Endothelial cell of umbilical vein (primary cell): ENCODE measurements at places on chromosomes 5 and 9. TPM values are rescaled to one million over a fixed set of nuclear protein-coding genes. Genes with fewer than 3 reads are reported as not detected.

Gene ISL1
- 0.53 and 1.1 TPM in 2 replicates for total RNA-seq

Gene PCDHGB4
- total RNA-seq = 4.4 and 6.5 TPM in 2 replicates

- H3K27me3 ChIP-seq = no peaks in the 10 kb centered on the region
- H3K36me3 ChIP-seq = no peaks in the 10 kb centered on the region
- H3K4me3 ChIP-seq = no peak overlapping the region
- no peak overlapping the region for H3K27ac ChIP-seq
- no peak for DNase-seq
Observed at GRCh38 chr9:24776226-24776625, 230.5 kb upstream of the IZUMO3 start.

GRCh38 chr9:131977109-131977838 lies 102.4 kb downstream of the MED27 start:
- DNase-seq = no peak
- H3K4me1 ChIP-seq = peaks cover 13% of the 10 kb centered on the region
- no peaks in the 10 kb centered on the region for H3K27me3 ChIP-seq
- H3K36me3 ChIP-seq = no peaks in the 10 kb centered on the region
- no peak overlapping the region for H3K4me3 ChIP-seq

DNA sequence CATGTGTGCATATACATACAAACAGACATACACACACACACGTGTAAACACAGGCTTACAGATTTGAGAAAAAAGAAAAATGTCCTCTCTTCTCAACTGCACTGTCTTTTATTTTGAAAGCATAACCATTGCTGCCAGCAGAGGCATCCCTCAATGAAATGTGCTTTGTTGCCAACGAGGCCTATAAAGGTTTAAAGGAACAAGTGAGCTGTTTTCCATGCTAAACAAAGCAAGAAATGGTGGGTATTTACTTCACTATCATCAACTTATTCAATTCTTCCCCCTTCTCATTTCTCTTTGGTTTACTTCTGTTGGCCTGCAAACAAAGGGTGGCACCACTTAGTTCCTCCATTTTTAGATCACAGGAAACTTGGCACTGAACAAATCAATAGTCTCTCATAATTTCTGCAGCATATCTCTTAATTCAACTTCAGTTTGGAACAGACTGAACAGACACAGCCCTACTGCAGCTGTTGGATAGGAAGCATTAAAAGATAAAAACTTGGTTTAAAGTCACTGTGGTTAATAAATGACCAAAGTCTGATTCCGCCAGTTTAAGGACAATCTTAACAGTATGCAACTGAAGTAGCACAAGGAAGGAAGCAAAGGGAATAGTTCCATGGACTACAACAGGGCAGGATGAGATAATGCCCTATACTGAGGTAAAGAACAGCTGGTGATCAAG lies 21.7 kb downstream of the TTC33 start:
- H3K27me3 ChIP-seq = no peaks in the 10 kb centered on the region
- no peaks in the 10 kb centered on the region for H3K36me3 ChIP-seq
- H3K27ac ChIP-seq = peak overlapping the region; percentile 84
- H3K4me1 ChIP-seq = peaks cover 36% of the 10 kb centered on the region

DNA sequence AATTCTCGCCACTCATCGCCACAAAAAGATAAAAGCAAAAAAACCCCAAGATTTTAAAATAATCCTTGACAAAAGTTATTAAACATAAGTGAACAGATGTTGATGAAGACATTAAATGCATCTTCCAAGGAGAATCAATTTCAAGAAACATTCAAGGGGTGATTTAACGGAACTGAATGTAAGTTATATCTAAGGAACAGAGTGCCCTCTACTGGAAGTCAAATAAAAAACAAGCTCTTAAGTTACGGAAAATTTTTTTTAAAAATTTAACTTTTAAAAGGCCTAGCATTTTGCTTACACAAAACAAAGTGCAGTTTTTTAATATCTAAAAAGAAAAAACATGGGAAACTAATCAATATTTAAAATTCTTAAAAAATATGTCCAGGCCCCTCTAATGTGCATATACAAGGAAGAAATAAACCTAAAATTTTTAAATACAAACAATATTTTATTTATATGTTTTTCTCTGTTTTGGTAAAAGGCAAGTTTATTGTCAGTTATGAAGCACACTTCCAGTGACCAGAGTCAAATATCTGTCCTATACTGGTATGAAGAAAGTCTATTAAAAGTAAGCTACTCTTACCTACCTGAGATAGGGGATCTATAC lies 28.0 kb downstream of the TEX10 start:
- peaks cover 9% of the 10 kb centered on the region for H3K36me3 ChIP-seq
- H3K27me3 ChIP-seq = no peaks in the 10 kb centered on the region
- no peak overlapping the region for H3K4me3 ChIP-seq

DNA sequence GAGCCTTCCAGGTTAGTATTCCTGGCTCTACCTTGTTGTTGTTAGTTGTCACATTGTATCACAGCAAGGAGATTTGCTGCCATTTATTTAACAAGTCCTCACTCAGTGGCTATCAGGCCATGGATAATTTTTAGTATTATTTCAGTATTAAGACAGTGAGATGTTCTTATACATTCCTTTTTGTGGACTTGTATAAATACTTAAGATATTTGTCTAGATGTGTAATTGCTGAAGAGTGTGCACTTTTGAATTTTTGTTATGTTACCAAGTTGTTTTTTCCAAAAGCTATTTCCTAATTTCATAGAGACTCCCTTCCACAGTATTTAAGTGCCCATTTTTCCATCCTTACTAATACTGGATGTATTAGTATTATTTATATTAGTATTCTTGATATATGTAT lies 22.0 kb downstream of the SLC36A1 start:
- no peaks in the 10 kb centered on the region for H3K4me1 ChIP-seq
- no peak overlapping the region for H3K4me3 ChIP-seq
- peaks cover 2% of the 10 kb centered on the region for H3K36me3 ChIP-seq
- H3K27ac ChIP-seq = no peak overlapping the region

DNA sequence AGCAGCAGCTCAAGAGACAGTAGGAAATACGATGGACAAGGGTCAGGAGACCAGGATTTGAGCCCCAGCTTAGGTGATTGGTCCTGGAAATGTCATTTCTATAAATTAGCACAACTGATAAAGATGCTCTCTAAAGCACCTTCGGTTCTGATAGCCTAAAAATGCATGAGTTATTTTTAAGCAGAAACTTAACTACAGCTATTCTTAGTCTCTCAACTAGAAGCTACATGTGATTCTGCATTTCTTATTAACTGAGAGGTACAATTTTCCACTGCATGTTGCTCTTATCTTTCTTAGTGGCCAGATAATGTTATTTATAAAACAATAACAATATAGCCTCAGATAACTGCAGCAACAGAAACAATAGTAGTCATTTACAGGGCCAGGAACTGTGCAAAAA lies 136.4 kb downstream of the GRIA1 start:
- no peak for DNase-seq
- H3K4me1 ChIP-seq = peaks cover 25% of the 10 kb centered on the region
- H3K4me3 ChIP-seq = no peak overlapping the region
- H3K36me3 ChIP-seq = no peaks in the 10 kb centered on the region
- H3K27me3 ChIP-seq = no peaks in the 10 kb centered on the region

DNA sequence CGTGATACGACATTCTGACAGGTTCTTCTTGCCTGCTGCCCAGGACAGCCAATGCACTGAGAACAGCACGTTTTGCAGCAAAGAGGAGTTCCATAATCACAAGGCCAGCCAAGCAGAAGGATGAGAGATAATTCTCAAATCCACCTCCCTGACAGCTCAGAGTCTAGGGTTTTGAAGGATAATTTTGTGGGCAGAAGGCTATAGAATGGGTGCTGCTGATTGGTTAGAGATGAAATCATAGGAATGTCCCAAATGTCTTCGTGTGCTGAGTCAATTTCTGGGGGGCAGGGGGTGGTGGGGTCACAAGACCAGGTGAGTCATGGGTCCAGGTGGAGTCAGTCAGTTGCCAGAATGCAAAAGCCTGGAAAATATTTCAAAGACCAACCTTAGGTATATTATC lies 175.5 kb upstream of the SLC30A5 start:
- H3K36me3 ChIP-seq = no peaks in the 10 kb centered on the region
- H3K4me1 ChIP-seq = no peaks in the 10 kb centered on the region
- no peak for DNase-seq
- no peaks in the 10 kb centered on the region for H3K27me3 ChIP-seq

- no peak for DNase-seq
- no peaks in the 10 kb centered on the region for H3K4me1 ChIP-seq
- H3K27me3 ChIP-seq = no peaks in the 10 kb centered on the region
Observed at GRCh38 chr9:106639873-106640568, 222.9 kb upstream of the ZNF462 start.

- no peaks in the 10 kb centered on the region for H3K27me3 ChIP-seq
- H3K36me3 ChIP-seq = no peaks in the 10 kb centered on the region
- no peak overlapping the region for H3K4me3 ChIP-seq
- peak overlapping the region; percentile 85 for H3K27ac ChIP-seq
- peaks cover 34% of the 10 kb centered on the region for H3K4me1 ChIP-seq
Observed at GRCh38 chr5:17169507-17169906, 47.9 kb upstream of the BASP1 start.

DNA sequence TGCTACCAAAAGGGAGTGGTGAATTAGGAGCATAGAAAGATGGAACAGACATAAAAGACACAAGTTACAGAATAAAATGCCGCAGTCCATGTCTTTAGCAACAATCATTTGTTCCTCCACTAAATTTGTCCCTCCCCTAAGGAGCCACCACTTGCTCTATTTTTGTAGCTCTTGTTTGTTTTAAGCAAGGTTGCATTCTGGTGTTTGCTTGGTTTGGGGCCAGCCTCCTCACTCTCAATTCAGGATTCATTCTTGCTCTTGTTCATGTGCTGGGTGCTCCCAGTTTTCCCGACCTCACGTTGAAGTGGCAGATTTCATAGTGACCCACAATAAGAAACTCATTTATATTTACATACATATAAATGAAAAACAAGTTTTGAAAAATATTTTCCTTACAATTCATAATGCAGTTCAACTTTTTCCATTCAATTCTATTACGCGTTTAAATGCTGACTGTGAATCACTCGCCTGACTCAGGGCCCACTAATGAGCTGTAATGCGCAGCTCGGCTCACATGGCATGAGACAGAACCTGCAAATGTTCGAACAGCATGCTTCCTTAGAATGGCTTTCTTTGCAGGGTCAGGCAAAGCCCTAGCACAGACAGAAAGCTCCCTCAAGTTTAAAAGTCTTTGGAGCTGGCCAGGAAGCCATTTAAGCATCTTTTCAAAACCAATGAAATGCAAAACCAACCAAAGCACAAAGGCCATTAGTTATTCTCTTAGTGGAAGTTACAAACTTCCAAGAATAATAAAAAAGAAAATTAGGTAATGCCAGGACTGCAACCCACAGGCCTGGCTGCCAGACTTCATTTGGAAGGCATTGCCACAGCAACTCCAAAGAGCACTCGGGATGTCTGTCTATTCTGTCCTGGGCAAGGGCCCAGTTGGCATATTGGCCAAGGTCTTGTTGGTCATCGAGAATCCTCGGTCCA lies 41.7 kb downstream of the RETREG1 start:
- no peaks in the 10 kb centered on the region for H3K27me3 ChIP-seq
- no peaks in the 10 kb centered on the region for H3K4me1 ChIP-seq
- no peaks in the 10 kb centered on the region for H3K36me3 ChIP-seq
- H3K4me3 ChIP-seq = no peak overlapping the region

GRCh38 chr9:72292874-72293607 lies 72.0 kb downstream of the ZFAND5 start:
- peaks cover 2% of the 10 kb centered on the region for H3K27me3 ChIP-seq
- H3K4me1 ChIP-seq = no peaks in the 10 kb centered on the region
- peak; percentile 40 for DNase-seq
- H3K27ac ChIP-seq = no peak overlapping the region

DNA sequence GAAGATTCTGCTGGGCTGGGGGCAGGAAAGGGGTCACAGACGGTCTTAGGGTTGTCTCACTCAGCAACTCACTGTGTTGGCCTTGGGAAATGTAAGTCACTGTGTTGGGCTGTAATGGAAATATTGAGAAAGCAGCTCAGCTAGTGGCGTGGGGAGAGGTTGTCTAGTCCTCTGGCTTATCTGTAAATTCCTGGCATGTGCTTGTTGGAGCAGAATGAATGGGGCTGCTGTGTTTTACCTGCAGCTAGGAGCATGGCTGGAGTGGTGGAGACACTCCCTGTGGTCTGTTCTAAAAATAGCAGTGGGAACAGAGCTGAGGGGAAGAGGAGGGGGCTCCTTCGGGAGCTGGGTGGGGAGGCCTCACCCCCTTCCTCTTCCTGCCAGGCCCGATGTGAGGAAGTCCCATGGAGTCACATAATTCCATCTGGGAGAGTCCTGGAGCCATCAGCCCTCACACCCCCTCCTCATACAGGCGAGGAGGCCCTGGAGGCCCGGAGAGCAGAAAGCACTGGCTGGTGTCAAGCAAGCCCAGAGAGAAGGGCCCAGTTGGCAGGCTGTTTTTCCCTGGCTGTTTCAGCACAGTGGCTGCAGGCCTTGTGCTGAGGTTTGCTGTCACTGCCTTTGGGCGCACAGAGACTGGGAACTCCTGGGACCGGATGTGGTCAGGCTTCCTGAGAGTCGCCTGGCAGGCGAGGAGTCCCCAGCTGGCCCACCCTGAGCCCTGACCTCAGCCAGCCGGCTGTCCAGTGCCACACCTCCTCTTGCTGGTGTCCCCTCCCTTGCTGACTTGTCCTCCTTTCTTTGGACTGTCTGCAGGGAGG lies 84.9 kb downstream of the RGS3 start:
- H3K27me3 ChIP-seq = no peaks in the 10 kb centered on the region
- peak overlapping the region; percentile 19 for H3K27ac ChIP-seq
- peak; percentile 60 for DNase-seq
- H3K36me3 ChIP-seq = peaks cover 11% of the 10 kb centered on the region
- no peak overlapping the region for H3K4me3 ChIP-seq
- peaks cover 30% of the 10 kb centered on the region for H3K4me1 ChIP-seq
